ENCODE measurements at places on chromosomes 1 and 21.

- DNase-seq = no peak
These were observed 2.4 kb downstream of the EPS15 start for GRCh38 chr1:51516649-51517158.

DNA sequence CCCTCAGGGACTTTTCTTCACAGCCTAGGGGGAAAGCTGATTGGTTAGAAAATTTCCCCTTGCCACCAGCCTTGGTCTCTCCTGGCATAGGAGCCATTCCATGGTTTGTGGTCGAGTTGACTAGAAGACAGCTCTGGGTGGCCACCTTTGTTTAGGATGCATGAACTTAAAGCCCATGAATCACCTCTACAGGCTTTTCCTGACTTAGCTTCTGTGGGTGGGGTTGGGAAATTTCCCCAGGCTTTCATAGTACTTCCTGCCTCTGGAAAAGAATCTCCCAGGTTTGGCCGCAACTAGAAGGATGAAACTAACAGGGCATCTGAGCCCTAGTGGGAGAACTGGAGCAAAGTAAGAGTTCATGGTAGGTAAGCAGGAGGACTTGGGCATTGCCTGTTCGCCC is 72.6 kb downstream of the SNRPE start:
- no peak for DNase-seq

DNA sequence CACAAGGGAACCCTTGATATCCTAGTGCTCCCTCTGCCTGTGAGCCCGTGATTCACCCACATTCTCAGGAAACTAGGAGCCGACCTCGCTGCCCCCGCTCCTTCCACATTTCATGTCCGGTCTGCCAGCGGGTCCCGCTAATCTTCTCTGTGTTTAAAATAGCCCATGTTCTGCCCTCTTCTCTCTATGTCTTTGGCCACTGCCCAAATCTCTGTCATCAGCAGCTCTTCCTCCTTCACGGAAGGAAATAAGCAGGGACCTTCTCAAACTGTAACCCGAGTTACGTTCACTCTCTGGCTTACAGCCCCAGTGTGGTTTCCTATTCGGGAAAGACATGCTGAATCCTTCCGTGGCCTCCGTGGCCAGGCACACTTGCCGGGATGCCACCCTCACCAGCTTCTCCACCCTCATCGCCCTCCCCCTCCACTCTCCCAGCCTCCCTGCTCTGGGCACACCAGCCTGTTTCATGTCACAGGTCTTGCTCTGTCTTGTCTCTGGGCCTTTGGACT is 21.1 kb upstream of the UBXN10 start:
- DNase-seq = no peak

- DNase-seq = no peak
These were observed 116.8 kb downstream of the NME7 start for GRCh38 chr1:169250795-169251194.

DNA sequence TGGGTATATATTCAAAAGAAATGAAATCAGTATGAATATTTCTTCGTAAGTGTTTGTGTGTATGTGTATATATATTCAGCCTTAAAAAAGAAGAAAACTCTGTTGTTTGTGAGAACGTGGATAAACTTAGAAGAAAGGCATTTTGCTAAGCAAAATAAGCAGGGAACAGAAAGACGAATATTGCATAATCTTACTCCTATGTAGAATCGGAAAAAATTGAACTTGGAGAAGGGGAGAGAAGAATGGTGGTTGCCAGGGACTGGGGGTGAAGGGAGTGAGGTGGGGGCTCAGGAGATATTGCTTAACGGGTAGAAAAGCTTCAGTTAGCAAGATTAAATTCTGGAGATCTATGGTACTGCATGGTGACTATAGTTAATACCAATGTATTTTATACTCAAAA is 40.3 kb upstream of the NEK7 start:
- DNase-seq = no peak

DNA sequence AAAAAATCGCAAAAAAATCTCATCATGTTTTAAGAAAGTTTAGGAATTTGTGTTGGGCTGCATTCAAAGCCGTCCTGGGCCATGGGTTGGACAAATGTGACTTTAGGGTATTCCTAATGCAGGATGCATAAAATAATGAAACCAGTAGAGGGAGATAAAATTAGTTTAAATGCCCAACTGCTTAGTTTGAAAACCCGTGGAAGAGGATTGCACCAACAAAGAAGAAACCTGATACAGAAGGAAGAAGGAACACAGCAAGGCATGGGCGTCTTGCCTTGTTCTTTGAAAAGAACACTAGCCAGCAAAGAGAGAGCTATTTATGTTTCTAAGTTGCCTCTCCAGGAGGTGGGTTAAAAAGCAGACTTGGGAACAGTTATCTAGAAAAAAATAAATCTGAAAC is 37.9 kb downstream of the WDR3 start:
- DNase-seq = no peak

- no peak for DNase-seq
These were observed 50.4 kb downstream of the TEX35 start for GRCh38 chr1:178563099-178563820.

DNA sequence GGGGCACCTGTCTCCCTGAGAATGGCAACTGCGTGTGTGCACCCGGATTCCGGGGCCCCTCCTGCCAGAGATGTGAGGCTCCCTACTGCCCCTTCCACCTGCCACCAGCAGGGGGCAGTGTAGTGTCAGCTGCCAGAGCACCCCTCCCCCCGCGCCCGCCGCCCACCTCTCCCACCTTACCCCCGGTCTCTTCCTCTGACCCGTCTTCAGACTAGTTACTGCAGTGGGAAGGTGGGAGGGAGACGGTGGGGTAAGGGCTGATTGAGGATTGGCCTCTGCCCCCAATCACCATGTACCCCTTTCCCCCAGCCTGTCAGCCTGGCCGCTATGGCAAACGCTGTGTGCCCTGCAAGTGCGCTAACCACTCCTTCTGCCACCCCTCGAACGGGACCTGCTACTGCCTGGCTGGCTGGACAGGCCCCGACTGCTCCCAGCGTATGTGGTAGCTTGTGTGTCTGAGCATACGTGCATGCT is 10.1 kb upstream of the LRRC71 start:
- DNase-seq = peak; percentile 22

DNA sequence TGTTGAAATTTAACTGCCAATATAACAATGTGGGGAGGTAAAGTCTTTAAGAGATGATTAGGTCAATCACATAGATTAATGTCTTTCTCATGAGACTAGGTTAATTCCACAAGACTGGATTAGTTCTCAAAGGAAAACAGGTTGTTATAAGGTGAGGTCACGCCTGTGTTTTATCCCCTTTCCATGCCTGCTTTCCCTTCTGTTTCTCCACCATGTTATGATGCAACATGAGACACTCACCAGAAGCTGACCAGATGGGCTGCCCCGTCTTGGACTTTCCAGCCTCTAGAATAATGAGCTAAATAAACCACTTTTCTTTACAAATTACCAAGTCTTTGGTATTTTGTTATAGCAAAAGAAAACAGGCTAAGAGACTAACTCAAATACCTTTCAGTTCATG is 70.8 kb downstream of the DDAH1 start:
- DNase-seq = no peak

- DNase-seq = no peak
These were observed 15.0 kb downstream of the ZNF124 start for GRCh38 chr1:247156787-247157232.

Measured in stimulated activated CD4-positive, alpha-beta T cell treated with anti-CD3 and anti-CD28 coated beads, TNF-alpha, amount 100 ng/mL, for 4 hours (primary cell).